Right hindlimb (tissue), 1 donor: ENCODE measurements at places on chromosomes 16 and 17.

DNA sequence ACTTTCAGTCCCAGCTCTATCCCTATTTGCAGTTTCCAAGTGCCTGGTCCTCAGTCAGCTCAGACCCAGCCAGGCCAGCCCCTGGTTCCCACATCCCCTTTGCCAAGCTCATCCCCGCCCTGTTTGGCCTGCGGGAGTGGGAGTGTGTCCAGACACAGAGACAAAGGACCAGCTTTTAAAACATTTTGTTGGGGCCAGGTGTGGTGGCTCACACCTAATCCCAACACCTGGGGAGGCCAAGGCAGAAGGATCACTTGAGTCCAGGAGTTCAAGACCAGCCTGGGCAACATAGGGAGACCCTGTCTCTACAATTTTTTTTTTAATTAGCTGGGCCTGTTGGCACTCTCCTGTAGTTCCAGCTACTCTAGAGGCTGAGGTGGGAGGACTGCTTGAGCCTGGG is 1.7 kb downstream of the STH start:
- DNase-seq: no peak

DNA sequence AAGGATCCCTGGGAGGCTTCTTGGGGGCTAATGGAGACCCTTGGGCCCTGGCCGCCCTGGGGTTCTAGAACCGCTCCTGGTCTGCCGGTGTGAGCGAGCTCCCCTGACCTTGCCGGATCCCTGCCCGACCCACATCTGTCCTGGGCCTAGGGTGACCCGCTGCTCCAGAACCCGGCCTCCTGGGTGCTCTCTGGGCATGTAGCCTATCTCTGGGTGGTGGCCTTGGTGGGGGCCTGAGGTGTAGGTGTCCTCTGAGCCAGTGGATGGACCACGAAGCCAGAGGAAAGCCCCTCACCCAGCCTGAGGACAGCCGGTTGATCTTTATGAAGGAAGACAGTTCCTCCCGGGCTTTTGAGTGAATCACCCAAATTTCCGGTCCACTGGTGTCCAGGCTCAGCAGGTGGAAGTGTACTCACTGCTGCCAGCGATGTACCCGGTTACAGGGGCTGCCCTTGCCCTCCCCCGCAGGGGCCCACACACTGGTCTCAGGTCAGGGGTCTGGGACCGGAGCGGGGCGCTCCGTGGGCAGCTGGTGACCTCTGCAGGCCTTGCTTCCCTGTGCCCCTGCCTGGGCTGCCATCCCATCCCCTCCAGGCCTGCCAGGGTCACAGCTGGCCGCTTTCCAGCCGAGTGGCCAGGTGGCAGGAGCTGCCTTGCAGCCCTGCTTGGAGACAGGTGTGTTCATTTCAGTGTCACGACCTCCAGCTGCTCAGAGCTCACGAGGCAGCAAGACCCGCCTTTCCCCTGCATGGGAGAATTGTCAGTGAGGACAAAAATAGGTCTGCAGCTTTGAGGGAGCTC is 10.5 kb upstream of the GSE1 start:
- DNase-seq: no peak

- no peak for DNase-seq
Observed at GRCh38 chr16:72856797-72857196, 191.1 kb downstream of the ZFHX3 start.

DNA sequence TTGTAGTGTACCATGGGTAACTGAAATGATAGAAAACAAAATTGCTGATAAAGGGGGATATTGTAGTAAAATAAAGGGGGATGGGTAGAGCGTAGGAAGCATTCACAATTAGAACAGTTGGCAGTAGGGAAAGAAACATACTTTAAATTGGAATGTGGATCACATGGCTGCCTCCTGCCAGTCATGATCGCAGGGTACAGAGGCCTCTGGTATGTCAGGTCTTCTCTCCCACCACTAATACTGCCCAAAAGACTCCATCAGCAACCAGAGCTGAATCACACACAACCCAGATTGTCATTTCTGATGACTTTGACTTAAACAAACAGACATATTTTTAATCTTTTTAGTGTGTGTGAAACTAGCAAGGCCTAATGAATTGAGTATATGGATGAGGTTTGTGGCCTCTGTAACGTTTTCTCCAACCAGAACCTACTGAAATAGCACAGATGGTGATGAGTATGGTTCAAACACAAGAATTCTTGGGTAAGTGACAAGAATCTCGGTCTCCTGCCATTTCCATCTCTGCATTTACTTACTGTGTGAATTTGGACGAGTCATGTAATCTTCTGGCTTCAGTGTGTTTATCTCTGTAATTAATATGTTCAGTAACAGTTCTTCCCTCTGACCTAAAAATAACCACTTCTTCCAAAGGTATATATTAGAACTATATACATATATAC is 112.6 kb downstream of the USP22 start:
- DNase-seq: no peak

GRCh38 chr17:74604200-74604599 is 12.1 kb upstream of the CD300LD start:
- DNase-seq: no peak
